RWPE1 (cell line): ENCODE measurements at places on chromosomes 3 and 15.

GRCh38 chr15:93110502-93111040 is 21.6 kb upstream of the RGMA start:
- DNase-seq = no peak

GRCh38 chr15:50181969-50182218 is at the start of gene SLC27A2:
TSS of gene SLC27A2 (plus strand) at chr15:50182196. CDS start at chr15:50182428, 232 bp downstream.
- DNase-seq = no peak

- no peak for DNase-seq
Measured at GRCh38 chr15:52361975-52362494, 66.4 kb upstream of the MYO5C start.

DNA sequence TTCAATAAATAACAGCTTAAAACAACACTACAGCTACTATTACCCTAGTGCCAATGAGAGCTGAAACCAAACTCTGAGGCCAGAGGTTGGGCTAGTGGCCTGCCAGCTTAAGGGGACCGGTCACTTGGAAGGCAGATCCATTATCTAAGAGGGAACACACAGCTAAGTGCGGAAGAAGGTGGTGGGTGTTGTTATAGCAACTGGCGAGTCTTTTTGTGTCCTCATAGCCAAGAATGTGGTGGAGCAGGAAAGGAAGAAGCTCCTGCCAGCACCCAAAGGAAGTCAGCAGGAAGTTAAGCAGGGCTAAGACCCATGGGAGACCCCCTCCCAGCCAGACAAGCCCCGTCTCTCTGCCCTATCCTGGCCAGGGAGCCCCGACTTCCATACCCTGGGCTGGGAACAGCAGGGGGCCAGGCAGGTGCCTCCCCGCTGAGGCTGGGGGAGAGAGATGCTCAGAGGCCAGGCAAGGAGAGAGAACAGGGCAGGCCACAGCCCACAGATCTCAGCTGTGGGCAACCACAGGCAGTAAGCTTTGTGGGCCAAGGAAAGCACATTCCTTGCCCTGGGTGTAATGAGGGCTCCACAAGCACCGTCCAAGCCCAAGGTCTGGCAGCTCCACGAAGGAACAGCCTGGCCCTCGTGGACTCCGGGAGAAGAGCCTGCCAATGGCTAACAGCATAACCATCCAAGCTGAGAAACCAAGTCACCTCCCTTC is 34.0 kb upstream of the HRH1 start:
- no peak for DNase-seq

DNA sequence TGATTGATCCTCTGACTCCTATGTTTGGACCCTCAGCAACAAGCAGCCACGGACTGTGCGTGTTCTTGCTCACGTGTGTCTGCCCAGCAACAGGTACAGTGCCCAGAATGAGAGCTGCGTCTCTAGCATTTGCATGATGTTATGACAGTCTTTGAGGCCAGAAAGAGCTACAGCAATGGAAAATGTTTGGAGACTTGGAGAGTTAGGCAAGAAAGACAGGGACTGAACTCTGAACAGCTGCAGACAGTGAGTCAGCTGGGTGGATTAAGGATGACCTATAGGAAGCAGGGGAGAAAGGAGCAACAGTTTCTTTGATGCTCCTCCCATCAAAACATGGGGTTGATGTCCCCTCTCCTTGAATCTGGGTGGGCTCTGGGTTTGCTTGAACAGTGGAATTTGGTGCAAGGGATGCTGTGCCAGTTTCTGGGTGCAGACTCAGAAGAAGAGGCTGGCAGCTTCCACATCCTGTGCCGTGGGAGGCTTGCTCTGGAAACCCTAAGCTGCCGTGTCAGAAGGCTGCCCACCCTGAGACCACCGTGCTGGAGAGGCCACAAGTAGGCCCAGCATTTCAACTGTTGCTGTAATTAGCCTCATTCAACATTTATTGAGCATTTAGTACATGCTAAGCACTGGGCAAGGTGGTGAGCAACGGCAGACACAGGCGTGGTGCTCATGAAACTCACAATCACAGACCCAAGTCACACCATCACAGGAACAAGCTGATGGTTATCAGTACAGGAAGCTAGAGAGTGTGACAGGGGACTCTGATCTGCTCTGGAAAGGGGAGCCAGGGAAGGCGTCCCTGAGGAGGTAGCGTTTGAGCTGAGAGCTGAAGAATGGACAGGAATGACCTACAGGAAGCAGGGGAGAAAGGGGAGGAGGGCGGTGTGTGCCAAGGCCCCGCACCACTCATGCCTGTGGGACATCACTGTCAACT is 21.7 kb downstream of the CCR9 start:
- no peak for DNase-seq

- peak; percentile 9 for DNase-seq
Measured at GRCh38 chr3:157542711-157543500, 39.7 kb upstream of the VEPH1 start.

DNA sequence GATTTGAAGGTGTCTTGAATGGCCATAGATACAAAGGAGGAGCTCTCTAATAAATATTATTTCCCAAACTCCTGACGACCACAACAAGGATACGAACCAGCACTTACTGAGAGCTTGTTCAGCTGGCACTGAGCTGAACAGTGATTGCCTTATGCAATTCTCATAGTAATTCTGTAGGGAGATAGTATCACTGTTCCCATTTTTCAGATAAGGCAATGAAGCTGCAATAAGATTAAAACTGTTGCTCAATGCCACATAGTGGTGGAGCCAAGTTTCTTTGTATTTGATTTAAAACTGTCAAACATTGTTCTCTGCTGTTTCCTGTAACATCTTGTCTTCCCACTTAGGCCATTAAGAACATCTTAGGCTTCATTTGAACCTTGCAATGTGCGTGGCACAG is 163.9 kb downstream of the RPLP1 start:
- no peak for DNase-seq
